Dermis microvascular lymphatic vessel endothelial cell (primary cell): ENCODE measurements at places on chromosomes 12 and 14.
A peak's percentile ranks its signal among the peaks of the same experiment; 100 is the strongest.

- no peak for DNase-seq
Observed at GRCh38 chr12:95319694-95320331, 102.2 kb downstream of the VEZT start.

- DNase-seq, result no peak
Observed at GRCh38 chr12:92442782-92443181, 260.0 kb upstream of the PLEKHG7 start.

DNA sequence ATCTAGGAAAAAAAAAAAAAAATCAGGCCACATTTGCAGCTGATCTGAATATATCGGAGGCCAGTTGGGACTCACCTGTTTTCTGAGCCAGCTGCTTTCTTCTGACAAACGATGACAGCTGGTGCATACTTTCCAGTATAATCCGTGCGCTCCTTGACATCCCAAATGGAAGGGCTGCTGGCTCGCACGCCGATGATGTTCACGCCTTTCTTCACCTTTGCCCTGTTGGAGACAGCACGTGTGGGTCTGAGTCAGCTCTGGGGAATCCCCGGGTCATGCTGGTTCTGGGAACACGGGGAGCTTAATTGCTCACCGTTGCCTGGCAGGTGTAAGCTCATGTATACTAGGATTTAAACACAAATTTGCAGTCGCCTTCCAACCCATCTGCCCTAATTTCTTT lies 372.8 kb downstream of the TMEM132D start:
- no peak for DNase-seq

- DNase-seq, result no peak
Observed at GRCh38 chr14:103158688-103159087, 35.4 kb downstream of the TNFAIP2 start.

DNA sequence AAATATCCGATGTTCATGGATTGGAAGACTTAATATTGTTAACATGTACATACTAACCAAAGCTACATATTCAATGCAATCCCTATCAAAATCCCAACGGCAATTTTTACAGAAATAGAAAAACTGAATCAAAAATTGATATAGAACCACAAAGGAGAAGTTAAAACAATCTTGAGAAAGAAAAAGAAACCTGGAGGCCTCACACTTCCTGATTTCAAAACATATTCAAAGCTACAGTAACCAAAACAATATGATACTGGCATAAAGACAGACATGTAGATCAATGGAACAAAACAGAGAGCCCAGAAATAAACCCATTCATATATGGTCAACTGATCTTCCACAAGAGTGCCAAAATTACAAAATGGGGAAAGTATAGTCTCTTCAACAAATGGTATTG lies 5.4 kb upstream of the PELI2 start:
- DNase-seq, result no peak

- DNase-seq, result no peak
Observed at GRCh38 chr12:21638054-21638891, 19.4 kb downstream of the LDHB start.

DNA sequence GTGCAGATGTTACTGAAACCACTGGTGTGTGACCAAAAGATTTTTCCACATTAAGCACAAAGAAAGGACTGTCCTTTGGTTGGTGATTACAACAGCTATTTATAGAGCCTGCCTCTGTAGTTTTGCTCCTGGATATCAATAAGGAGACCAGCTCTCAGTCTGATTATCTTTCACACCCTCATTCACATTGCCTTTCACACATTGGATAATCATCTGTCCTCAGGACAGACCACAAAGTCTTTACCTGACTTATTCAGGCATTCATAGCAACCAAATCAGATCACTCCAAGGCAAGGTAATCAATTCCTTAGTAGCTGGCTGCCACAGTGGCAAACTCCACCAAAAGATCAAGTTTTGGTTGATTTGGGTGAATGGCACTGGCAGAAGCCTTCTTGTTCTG lies 59.6 kb upstream of the CPSF6 start:
- no peak for DNase-seq

- no peak for DNase-seq
Observed at GRCh38 chr12:89286501-89286900, 65.8 kb downstream of the DUSP6 start.

GRCh38 chr12:30974746-30975500 lies 48.4 kb downstream of the TSPAN11 start:
- no peak for DNase-seq

GRCh38 chr12:110436231-110436630 lies 13.9 kb downstream of the ARPC3 start:
- peak; percentile 45 for DNase-seq

DNA sequence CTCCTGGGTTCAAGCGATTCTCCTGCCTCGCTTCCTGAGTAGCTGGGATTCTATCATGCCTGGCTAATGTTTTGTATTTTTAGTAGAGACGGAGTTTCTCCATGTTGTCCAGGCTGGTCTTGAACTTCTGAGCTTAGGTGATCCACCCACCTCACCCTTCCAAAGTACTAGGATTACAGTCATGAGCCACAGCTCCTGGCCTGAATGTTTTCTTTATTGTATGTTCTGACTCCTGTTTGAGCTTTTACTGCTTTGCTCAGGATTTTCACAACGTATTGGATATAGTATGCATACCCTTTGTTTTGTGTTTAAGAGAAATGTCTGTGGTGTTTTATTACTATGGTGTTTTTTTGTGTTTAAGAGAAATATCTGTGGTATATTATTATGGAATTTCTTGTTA lies 37.2 kb downstream of the ATF7IP start:
- DNase-seq, result no peak

DNA sequence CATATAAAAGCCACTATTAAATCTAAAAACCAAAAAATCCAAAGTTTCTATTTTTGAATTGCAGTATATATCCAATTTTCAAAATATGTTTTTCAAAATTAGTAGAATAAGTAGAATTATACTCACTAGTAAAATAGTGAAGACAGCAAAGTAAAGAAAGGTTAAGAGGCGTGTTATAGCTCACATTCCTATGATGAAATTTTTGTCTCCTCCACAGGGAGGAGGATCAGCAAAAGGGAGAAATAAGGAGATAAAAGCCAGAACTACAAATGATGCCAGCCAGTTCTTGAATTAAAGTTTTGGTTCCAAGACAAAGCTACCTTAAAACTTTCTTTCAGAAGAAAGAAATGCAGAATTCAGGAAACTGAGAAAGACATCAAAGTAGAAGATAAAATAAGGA lies 50.0 kb downstream of the C2CD5 start:
- DNase-seq, result no peak

DNA sequence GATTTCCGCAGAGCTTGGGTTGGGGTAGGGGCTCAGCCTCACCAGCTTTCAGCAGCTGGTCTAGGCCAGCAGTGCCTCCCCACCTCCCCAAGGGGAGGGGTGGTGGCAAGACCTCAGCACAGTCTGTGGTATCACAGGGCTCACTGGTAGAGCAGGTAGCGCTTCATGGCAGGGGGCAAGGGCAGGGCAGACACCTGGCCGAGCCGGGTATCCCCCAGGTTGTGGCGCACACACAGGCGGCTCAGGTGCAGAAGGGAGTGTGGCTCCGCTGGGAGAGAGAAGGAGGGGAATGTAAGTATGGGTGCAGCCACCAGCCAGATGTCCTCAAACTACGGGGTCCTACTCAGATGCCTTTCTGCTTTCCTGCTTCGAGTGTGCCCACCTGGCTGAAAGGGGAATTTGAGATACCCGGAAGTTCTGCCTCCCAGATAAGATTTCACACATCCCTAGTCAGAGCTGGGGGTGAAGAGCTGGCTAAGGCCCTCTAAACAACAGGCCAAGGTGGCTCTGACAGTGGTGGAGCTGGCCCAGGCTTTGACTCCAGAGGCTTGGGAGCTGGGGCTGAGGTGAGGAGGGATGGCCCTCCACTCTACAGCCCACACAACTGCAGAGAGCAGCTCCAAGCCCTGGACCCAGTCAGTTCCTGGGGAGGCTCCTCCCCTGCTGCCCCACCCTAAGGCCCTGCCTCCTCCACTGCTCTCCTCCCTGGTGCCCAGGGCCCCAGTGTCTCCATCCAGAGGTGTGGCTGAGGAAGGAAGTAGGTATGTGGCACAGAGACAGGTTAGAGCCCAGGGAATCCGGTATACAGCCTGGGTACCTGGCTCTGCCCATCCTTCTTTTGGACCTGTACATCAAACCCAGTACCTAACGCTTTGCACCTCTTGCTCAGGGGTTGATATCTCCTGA lies 1.8 kb downstream of the SPSB2 start:
- no peak for DNase-seq

- DNase-seq, result no peak
Observed at GRCh38 chr12:59944177-59944576, 348.3 kb downstream of the SLC16A7 start.

GRCh38 chr12:14650789-14651188 lies 45.6 kb downstream of the GUCY2C start:
- DNase-seq, result no peak

DNA sequence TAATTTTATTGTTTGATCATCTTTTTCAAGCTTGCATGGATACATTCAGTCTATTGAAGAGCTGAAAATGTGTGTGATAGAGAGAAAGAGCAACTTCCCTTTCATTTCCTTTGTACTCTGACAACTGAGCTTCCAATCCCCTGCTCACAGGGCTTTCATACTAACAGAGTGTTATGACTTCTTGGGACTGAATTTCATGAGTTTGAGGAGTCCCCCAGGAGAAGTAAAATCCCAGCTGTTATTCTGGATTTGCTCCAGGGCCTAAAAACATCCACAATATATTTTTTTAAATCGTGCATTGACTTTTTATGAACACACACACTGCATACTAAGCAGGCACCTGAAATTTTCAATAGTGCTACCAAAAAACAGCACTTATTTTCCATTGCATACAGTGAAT lies 195.8 kb upstream of the CAND1 start:
- DNase-seq, result no peak

GRCh38 chr14:71487941-71488340 lies 444.3 kb upstream of the RGS6 start:
- no peak for DNase-seq

GRCh38 chr12:100576331-100577036 lies 3.0 kb downstream of the GAS2L3 start:
- DNase-seq, result peak; percentile 93

DNA sequence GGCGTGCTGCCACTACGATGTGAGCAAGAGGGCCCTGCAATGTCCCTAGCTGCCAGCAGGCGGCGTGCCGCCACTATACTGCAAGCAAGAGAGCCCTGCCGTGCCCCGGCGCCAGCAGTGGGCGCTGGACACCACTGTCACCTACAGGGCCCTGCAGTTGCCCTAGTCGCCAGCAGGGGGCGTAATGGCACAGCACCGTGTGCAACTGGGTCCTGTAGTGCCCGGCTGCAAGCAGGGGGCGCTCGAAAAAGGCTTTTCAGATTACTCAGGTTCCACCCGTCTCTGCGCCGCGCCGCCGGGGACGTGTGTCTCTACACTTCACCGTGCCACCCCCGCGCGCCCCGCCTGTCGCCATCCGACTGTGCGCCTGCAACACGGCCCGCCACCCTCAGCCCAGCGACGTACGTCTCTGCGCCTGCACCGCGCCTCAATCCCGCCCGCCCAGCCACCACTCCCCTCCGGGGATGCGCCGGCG lies 1356.9 kb downstream of the TMEM121 start:
- peak; percentile 7 for DNase-seq

DNA sequence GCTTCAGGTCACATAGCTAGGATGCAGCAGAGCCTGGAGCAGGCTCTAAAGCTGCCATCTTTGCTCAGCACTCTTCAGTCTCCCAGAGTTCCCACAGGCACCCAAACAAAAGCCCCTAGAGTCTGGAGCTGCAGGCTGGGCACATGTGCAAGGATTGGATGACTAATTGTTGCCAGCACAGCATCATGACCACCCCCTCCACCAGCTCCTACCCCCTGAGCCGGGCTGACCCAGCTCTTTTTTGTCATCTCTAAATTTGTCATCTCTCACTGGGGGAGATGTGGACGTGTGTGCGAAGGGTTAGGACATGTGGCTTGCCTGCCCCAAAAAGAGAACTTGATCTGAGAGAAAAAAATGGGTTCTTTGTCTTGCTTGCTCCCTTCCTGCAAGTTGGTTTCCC lies 4.3 kb upstream of the MMP19 start:
- peak; percentile 34 for DNase-seq

GRCh38 chr14:25508845-25509244 lies 458.9 kb upstream of the STXBP6 start:
- DNase-seq, result no peak

GRCh38 chr12:24752763-24753462 lies 196.0 kb downstream of the BCAT1 start:
- DNase-seq, result no peak

- no peak for DNase-seq
Observed at GRCh38 chr12:50618864-50619609, 114.3 kb downstream of the DIP2B start.

- DNase-seq, result no peak
Observed at GRCh38 chr12:7302266-7302986, 1.4 kb upstream of the ACSM4 start.

DNA sequence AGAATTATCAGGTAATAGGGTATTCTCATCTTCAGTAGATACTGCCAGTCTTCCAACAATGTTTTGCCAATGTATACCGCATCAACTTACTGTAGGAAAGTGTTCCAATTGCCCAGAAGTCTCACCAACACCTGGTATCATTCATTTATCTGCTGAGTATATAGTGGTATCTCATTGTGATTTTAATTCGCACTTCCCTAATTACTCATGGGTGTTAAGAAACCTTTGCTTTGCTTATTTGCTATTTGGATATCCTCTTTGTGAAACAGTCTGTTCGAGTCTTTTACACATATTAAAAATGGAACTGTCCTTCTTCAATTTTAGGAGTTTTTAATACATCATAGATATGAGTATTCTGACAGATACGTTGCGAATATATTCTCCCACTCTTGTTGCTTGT lies 6.1 kb downstream of the TM7SF3 start:
- DNase-seq, result no peak

DNA sequence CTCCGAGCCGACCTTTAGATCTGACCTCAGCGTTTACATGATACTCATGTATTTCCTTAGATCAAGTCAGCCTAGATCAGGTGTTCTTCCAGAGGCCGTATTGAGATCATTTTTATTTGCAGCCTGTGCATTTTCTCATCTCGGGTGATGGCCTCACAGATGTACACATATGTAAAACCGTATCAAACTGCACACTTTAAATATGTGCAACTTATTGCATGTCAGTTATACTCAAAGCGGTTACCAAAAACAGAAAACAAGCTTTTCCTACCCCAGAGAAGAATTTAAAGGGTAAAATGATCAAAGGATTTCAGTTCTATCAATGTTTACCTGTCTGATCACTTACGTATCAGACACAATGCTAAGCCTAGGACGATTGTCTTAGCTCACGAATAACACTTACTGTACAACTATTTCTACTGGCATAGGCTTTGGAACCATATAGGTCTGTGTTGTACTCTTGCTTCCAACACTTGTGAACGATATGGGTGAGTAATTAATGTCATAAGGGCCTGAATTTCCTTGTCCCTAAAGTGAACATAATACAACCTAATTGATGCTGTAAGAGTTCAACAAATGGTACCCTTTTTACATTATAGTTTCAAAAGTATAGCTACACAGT lies 628 bp upstream of the LLPH start:
- DNase-seq, result no peak
